ENCODE measurements at places on chromosomes 16 and 17.

DNA sequence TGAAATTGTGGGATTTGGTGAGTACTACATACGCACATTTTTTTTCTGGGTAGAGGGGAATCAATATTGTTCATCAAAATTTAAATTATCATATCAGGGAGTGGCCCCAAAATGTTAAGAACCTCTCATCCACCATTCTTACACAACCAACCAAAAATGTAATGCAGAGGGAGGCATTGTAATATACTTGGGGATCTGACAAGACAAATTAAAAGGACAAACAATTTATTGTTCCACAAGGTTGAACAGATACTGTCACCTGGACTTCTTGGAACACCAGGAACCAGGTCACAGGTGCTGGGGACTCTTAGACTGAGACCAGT is 14.7 kb upstream of the HOXB9 start:
- DNase-seq, result no peak

DNA sequence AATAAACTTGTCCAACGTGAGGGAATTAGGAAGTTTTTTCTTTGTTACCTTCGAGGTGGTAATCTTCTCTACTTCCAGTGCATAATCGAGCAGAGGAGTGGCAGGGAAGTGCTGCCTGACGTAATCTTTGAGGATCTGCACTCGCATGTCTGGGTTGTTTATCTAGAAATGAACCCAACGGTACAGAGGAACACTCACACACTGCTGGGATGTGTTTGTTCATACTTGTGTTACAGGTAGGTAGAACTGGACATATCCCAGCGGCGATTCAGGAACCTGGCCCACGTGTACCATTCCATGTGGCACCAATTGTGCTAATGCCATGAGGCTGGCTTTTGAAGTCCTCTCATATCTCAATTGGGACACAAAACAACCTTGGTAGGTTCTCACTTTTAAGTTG is 4.2 kb upstream of the KLHL11 start:
- no peak for DNase-seq

DNA sequence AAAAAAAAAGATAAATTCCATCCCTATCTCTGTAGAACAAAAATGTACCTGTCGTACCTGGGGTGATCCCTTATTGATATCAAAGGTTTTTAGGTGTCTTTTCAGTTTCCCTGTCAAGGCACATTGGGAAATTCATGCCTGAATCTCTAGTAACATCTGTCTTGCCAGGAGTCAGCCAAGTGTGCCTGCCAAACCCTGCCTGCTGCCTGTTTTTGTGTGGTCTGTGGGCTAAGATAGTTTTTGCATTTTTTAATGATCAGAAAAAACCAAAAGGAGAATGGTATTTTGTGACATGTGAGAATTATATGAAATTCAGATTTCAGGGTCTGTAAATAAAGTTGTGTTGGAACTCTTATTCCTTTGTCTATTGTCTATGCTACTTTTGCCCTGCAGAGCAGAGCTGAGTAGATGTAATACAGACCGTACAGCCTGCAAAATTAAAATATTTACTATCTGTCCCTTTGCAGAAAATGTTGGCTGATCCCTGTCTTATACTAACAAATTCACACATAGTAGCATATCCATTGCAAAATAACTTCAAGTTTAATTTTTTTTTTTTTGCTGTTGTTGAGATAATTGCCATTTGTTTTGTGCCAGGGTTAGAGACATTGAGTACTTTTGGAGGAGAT is 13.0 kb upstream of the CHP2 start:
- no peak for DNase-seq

DNA sequence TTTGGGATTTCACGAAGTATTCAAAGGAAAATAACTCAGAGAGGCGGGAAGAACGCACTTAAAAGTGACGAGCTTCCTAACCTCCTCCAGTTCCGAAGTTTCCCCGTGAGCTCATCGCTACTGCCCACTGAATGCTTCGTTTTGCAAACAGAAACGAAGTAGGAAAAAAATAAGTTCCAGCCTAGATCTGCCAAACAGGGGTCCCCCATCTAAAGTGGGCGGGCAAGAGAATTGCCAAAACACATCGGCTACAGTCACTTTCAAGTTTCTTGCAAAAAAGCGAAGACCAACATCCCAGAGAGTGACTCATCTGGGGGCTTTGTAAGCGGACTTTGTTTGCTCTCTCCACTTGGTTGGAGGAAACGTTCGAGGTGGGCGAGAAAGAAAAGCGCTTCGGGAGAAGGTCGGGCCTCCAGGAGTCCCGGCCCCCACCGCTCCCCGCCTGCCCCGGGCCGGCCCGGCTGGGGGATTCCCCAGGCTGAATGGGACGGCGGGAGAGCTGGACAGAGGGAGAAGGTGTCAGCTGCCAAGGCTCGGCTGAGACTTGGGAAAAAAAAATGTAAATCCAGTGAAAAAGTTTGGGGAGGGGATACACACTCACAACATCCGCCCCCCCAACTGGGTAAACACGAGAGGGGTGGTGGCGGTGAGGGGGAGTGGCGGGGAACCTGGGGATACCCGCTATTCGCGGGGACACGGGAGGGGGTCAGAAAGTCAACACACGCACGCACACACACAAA is 1.0 kb downstream of the VEZF1 start:
- DNase-seq, result peak; percentile 38

- no peak for DNase-seq
Measured at GRCh38 chr17:31226950-31227349, 70.1 kb downstream of the OMG start.

All from T-helper 1 cell (primary cell).